NCI-H2171 (cell line): ENCODE measurements at places on chromosomes 4 and X.
A peak's percentile ranks its signal among the peaks of the same experiment; 100 is the strongest.

- DNase-seq: no peak
Measured at GRCh38 chr4:186658657-186659056, 65.0 kb downstream of the FAT1 start.

DNA sequence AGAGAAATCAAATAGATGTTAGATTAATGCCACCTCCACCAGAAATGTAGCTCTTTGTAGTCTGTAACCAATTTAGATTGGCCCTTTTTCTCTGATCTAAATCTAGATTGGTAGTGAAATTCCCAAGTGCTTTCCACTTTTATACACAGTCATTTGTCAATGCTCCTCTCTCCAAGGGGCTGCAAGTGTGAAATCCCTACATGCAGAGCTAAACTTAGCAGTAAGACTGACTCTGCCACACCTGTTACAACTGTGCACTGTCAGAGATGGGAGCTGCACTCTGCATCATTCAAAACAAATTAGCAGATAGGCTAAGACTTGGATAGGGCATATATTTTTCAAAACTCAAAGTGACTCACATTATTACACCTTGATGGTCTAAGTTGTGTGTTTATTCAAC lies 9.1 kb downstream of the SERTM2 start:
- no peak for DNase-seq

DNA sequence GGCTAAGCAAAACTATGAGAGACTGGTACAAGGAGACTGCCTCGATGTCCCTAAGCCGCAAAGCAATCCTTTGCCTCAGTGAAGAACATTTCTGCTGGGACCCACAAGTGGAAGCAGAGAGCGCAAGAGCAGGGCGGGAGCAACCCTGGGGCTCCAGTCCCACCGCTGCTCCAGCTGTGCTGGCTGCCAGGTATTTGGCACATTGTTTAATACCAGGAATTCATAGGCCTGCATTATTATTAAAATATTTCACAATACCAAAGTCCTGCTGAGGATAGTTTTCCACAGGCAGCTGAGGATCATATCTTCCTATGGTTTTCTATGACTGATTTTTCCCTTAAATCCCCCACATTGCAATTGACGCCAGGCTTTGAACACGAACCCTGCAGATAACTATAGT lies 163.5 kb upstream of the TLL1 start:
- DNase-seq: no peak

DNA sequence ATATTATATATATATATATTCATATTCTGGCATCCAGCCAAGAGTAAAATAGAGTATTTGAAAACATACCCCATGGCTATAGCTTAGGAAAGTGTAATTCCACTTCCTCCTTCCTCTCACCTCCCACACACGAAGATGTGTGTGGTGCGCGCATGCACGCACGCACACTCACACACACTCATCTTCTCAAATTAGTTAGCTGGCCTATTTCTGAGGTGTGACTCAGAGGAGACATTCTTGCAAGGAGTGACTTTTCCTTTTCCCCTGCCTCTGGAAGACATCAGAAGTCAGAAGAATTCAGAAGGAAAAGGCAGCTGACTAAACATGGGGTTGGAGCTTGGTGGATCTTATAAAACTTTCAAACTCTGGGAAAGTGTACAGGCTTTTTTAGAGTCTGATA lies 8.8 kb downstream of the ENPEP start:
- DNase-seq: no peak

DNA sequence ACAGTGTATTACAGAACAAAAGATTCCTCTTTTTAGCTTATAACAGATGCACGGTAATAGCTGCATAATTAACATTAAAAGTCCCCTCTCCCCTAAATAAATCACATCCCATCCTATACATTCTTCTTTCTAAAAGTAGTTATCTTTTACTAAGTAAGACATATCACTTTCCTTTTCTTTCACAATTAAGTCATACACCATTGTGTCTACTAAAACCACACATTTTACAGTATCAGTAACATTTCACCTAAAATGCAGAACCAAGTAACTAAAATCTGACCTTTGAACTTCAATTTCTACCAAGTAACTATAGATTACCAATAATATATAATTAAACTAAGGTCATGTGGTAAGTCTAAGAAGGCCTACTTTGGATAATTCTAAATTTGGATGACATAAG lies 14.2 kb downstream of the DHX15 start:
- DNase-seq: no peak

DNA sequence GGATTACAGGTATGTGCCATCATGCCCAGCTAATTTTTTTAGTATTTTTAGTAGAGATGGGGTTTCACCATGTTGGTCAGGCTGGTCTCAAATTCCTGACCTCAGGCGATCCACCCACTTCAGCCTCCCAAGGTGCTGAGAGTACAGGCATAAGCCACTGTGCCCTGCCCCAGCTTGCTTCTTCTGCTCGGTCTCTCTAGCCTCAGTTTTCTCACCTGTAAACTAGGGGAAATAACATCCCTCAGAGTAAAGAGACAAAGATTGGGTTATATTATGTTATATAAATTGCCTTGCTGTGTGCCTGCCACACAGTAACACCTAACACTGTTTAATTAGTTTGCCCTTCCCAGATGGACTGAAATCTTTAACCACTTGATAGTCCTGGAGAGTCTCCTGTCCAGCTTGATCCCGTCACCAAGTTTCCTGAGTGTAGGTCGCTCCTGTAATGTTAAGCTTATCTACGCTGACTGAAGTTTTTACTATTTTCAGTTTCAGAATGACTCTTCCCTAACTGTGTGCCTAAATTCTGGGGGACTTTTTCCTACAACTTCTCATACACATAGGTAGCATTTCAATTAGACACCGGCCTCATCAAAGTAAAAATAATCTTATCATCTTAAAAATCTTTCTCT lies 412.7 kb upstream of the TENM3 start:
- DNase-seq: no peak

- DNase-seq: no peak
Measured at GRCh38 chr4:144176476-144176875, 36.0 kb upstream of the GYPA start.

- DNase-seq: no peak
Measured at GRCh38 chr4:121236353-121237068, 72.4 kb upstream of the TNIP3 start.

DNA sequence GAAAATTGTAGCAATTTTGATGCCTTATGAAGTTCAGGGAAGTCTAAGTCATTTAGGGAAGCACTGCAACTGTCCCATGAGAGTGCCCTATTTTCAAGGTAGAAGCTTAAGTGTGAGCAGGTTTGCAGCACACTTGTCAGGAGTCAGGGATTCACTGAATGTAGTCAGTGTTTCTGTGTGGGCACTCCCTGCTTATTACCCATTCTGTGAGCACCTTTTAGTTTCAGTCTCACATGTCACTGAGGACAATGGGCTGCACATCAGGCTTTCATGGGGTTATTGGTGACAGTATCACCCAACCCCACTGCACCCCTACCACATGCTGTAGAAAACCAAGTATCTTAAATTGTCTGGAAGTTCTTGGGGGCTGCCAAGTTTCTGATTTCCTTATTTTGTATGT lies 2.9 kb upstream of the CCNG2 start:
- no peak for DNase-seq

- DNase-seq: no peak
Measured at GRCh38 chr4:3651267-3651845, 114.8 kb upstream of the ADRA2C start.

DNA sequence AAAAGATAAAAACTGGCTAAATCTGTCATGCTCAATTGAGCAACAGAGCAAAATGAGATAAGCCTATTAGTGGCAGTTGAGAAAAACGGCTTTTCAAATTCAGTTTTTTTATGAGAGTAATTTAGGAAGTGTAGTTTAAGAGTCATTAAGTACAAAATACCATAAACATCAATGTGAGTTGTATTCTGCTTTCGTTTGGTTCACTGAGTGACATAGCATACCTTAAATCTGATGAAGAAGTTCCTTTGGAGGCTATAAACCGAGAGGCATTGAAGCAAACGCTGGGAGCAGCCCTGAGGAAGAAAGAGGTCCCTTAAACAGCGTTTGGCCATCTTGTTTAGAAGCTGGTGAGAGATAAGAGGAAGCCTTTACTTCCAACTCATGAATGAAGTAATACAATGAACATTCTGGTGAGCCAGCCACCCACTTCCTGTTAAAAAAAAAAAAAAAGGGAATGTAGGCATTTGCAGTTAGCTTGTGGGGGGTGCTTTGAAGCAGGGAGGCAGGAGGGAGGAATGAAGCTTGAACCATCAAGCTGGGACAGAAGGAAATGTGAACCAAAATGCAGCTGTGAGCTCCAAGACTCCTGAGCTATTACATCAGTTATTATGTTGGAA lies 132.3 kb downstream of the ZNF330 start:
- DNase-seq: no peak

GRCh38 chr4:66571145-66571695 lies 900.9 kb upstream of the EPHA5 start:
- peak; percentile 77 for DNase-seq

GRCh38 chr4:152997771-152998487 lies 61.8 kb downstream of the FHDC1 start:
- DNase-seq: no peak

GRCh38 chr4:2245057-2245786 lies 3.3 kb upstream of the HAUS3 start:
- DNase-seq: no peak
